ENCODE measurements at places on chromosomes 16 and 17. TPM values are rescaled to one million over a fixed set of nuclear protein-coding genes. Genes with fewer than 3 reads are reported as not detected.

The IRX6 gene
- total RNA-seq = 0.17 TPM

The HBA2 gene
- total RNA-seq = 1,686 TPM

The ACOX1 gene
- 45.3 TPM for total RNA-seq

The NHERF1 gene
- 12.0 TPM for total RNA-seq

The NT5M gene
- 5.8 TPM for total RNA-seq

The MPP3 gene
- total RNA-seq = 6.0 TPM

The LDHD gene
- 13.2 TPM for total RNA-seq

The SRL gene
- 0.83 TPM for total RNA-seq

The KCNJ18 gene
- not detected for total RNA-seq

The EXOC3L1 gene
- 1.8 TPM for total RNA-seq

The TBC1D3C gene
- not detected for total RNA-seq

The PITPNM3 gene
- 46.5 TPM for total RNA-seq

The KRT39 gene
- total RNA-seq = not detected

The MGAT5B gene
- total RNA-seq = 1.7 TPM

The ASPA gene
- 2.2 TPM for total RNA-seq

The MYH8 gene
- total RNA-seq = not detected

The SEPTIN12 gene
- total RNA-seq = not detected

The TPPP3 gene
- 38.2 TPM for total RNA-seq

The ABCC3 gene
- total RNA-seq = 1.8 TPM

The COPZ2 gene
- 73.9 TPM for total RNA-seq

The ALOX15 gene
- not detected for total RNA-seq

The MYO1D gene
- total RNA-seq = 29.1 TPM

Measured in esophagus muscularis mucosa (tissue), 4 donors.